ENCODE measurements at places on chromosomes 5 and 9.

DNA sequence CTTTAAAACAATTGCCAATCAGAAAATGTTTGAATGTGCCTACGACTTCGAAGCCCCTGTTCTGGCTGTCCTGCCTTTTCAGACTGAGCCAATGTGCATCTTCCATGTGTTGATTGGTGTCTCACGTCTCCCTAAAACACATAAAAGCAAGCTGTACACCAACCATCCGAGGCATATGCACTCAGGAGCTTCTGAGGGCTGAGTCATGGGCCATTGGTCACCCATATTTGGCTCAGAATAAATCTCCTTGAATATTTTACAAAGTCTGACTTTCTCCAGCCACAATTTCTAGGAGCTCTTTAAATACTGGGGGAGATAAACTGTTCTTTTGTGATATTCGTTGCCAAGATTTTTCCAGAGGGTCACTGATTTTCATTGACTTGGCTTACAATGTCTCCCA, 53.9 kb downstream of the C9orf57 start:
- DNase-seq, result no peak

- no peak for DNase-seq
Measured at GRCh38 chr5:84406111-84406510, 21.4 kb upstream of the EDIL3 start.

- DNase-seq, result peak; percentile 19
Measured at GRCh38 chr9:74887041-74887980, at the start of gene TRPM6. TRPM6 (minus strand) TSS chr9:74887921; CDS start chr9:74887856, 65 bp downstream.

DNA sequence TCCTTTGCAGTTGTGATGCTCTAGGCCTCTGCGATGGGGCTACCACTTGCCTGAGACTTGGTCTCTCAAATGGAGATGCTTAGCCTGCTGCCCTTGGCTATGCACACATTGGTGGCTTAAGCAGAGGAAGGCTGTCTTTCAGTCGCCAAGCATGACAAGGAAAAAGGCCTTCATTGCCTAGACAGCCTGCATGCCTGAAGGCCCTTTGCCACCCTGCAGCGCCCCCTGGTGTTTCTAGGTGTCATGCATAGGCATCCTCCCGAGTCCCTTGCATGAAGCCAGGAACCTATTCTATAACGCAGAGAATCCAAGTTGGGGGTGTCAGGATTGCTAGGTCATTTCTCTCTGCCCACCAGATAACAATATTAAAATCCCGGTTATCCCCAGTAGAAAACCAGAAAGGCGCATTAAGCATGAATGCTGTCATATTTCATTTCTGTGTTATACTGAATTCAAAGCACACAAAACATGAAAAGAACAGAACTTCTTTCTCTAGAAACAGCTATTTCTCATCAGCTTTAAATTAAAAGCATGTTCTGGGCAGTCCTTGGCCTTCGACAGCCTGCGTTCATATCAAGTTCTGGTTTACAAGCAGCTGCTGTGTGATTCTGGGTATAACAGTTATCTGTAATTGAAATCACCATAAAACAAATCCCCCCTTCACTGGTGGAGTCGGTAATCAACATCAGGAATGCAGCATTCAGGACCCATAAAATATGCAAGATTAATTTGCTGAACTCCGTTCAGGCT, 59.7 kb upstream of the TRPC7 start:
- DNase-seq, result no peak

DNA sequence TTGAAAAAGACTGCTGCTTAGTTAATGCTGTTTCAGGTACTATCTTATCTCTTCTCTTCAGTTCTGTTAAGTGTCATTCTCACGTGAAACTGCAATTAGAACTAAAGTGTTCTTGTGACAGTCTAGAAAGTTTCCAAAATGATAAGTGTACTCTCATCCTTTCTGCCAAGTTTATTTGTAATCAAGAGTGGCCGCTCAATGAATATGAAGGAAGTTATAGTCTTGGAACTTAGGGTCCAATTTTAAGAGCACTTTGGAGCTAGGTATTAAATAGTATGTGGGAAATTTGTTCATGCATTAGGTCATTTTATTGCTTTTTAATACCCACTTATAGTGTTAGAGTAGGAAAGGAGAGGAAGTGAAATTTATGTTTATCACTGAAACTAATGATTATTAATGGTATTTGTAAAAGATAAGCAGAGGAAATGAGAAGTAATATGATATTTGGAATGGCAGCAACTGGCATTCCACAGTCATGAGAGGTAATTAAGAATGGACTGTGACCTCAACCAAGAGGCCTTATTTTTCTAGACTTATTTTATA, 20.4 kb downstream of the XRCC4 start:
- DNase-seq, result no peak

GRCh38 chr9:5684101-5684500, 55.2 kb downstream of the RIC1 start:
- no peak for DNase-seq

DNA sequence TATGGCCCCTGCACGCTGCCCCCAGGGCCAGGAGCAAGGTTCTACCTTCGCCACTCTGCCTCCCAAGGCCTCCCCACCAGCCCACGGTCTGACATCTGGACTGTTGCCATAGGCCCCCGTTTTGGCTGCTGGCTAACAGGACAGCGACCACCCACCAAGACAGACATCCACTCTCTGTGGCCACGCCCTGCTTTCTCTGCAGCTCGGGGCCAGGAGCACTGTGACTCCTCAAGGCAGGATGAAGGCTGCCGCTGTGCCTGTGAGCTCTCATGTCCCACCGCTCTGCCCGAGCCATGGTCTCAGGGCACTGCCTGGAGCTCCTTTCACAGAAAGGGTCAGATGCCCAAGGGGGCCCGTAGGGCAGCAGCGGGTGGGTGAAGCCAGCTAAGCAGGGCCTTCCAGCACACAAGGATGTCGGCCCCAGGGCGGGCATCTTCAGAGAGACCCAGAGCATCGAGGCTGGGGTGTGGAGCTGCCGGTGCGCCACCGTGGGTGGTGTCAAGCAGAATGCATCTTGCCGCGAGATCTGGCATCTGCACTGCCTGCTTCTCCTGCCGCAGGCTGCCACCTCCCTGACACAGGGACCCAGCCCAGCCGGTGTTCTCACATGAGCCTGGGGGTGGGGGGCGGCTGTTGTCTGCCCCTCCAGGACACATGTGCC, 92.2 kb upstream of the ADAMTS2 start:
- no peak for DNase-seq

DNA sequence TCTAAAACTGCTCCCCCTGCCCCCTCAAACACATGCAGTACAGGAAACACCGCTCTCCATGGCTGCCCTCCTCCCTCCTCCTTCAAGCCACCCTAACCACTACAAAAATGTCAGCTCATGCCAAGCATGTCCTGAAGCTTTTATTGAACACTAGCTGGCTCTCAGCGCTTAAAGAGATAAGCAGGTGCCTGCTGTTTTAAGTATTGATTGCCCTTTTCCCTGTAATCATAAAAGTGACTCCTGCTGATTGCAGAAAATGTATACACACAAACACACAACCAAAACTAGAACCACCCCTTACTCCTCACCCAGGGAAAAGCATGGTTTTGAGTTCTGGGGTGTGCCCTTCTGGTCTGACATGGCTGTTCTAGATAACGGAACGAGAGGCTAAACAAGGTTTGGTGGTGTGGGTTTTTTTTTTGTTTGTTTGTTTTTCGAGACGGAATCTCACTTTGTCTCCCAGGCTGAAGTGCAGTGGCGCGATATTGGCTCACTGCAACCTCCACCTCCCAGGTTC, 3.7 kb upstream of the UCK1 start:
- DNase-seq, result no peak

DNA sequence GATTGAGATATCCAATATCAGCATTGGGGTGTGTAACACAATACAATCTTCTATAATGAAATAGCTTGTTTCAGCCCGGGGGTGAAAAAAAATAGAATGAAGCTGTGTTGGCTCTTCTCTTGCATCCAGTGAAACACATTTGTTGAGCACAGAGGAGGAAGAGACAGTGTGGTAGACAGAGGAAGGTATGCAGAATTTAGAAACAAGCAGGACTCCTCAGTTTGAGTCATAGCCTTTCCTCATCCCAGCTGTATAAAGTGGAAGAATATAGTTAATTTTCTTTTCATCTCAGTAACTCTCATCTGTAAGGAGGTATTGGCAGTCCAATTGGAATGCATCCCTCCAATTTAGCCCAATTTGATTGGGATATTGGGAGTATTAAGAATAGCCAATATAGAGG, 302.2 kb upstream of the VLDLR start:
- DNase-seq, result no peak

DNA sequence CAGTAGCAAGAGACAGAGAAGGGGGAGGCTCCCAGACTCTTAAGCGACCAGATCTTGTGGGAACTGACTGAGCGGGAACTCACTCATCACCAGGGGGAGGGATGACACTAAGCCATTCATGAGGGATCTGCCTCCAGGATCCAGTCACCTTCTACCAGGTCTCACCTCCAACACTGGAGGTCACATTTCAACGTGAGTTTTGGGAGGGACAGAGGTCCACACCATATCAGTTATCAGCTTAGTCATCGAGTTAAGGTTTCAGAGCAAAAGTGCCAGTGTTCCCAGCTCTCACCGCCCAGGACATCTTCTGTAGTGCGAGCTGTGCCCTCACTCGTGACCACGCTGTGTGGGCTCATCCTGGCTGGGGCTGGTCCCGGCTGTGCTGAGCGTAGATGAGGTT, 98.7 kb upstream of the CACNA1B start:
- no peak for DNase-seq

DNA sequence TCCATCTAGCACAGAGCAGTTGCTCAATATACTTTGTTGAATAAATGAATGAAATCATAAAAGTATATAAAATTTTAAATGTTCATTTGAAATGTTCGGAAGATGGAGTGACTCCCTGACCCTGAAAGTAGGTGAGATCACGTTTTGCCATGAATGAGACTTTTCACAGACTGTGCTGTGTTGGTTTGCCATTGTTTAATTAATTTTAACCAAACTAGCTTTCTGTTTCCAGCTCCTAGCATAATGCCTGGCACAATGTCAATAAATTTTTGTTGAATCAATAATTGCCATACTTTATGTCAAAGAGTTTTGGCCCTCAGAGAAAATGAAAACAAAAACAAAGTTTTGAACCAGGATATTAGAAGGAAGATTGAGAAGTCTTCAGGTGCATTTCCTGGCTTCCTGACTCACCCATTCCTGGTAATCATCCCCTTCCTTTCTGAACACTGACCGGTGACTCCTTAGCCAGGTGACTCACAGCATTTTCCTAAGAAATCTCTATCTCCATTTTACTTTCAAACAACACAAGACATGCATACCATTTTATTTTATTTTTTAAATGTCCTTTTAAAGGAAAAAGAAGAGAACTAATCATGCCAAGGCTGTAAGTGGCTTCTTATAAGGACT, 15.1 kb downstream of the SLC28A3 start:
- no peak for DNase-seq

DNA sequence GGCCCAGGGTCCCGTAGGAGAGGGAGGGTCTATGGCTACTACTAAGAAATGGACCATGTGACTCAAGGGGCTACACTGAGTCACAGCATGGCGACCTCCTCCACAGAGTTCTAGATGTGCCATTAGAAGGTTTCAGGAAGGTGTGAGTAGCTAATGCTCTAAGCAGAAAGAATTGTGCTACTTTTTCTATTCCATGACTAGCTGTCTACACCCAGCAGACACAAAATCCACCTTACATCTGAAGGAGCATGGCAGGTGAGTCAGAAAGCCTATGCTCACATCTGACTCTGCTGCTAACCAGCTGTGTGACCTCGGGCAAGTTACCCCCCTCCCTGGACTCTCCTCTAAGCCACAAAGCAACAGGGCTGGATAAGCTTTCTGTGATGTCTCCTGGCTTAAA, 14.4 kb upstream of the MEIKIN start:
- no peak for DNase-seq

DNA sequence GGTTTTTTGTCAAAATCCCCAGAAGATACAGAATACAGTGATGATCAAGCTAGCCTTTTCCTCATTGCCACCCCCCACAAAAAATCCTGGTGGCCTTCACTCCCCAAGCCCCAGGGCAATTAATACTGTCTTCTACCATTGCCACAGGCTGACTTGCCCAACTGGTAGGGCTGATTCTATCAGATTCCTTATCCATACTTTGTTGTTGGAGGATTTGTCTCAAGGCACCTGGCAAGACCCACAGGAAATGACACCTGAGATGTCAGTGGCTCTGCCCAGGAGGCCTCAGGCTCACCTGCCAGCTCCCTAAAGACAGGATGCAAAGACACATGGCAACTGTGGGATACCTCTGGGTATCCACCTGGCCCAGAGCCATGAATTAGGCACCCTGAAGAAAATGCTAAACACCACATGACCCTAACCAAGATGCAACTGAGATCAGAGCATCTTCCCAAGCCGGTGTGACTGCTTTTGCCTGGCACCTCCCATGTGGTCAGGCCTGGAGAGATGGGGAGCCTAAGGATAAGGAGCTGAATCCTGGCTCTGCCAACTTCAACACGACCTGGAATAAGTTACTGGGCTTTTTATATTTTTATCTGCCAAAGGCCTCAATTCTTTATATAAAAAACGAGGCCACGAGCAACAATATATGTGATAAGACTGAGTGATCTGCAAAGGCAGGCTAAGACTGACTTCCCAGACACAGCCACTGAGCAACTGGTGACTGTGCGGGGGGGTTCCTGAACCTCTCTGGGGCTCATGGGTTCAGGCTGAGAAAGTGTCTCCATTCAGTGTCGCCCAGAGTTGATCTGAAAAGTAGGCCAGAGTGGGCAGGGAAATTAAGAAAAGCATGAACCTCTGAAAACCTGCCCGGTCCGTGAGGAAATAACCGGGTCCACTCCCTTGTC, 944 bp downstream of the ATOX1 start:
- DNase-seq, result no peak

- no peak for DNase-seq
Measured at GRCh38 chr9:16787724-16788123, 82.7 kb downstream of the BNC2 start.

DNA sequence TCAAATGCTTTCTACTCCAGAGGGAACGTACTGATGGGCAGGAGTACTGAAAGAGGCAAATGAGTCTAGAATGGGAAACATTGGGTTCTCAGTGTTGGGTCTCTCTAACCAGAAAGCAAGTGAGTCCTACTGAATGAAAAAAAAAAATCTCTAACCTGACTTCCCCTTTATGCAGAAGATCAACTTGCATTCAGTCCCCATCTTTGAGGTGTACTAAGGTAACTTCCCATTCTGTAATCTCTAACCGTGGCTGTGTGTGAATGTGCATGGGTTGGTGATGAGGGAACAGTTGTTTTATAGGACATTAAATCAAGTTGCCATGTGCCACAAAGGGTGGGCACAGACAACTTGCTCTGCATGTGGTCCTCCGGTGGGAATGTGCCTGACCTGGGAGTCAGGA, 264.6 kb upstream of the CLINT1 start:
- no peak for DNase-seq

- DNase-seq, result peak; percentile 45
Measured at GRCh38 chr9:133619791-133620190, 10.6 kb upstream of the FAM163B start.

DNA sequence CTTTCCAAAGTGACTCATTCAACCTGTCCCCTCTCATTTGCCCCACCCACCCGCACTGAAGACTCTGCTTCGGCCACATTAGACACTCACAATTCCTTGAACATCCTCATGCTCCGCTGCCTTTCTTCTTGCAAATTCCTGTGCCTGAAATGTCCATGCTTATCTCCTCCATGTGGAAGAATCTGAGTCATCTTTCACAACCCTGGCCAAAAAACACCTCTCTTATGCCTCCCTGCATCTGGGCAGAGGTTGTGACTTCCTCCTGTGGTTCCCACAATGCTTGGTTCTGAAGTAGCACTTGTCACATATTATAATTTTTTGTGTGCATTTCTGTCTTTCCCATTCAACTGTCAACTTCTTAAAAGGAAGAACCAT, 238.6 kb downstream of the ENC1 start:
- no peak for DNase-seq
